SW 1271 (cell line): ENCODE measurements at places on chromosomes 6 and 20.

DNA sequence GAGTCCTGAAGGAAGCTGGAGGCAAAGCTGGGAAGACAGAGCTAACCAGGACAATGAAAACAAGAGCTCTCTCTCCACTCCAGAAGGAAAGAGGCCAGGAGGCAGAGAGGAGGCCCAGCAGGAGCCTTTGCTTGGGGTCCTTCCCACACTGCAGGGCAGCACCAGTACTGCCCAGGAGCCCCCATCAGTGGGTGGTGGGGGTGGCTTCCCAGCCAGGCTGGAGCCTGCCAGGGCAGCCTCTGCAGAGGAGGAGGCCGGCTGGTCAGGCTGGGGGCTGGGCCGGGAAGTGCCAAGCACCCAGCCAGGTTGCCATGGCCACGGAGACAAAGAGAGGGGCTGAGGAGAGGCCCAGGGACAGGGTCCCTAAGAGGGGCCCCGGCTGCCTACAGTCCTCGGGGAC, 33.4 kb downstream of the PREX1 start:
- no peak for DNase-seq

GRCh38 chr6:131062241-131063027, 611 bp downstream of the EPB41L2 start:
- DNase-seq, result no peak

- DNase-seq, result no peak
Observed at GRCh38 chr6:167936051-167936450, 61.4 kb upstream of the KIF25 start.

DNA sequence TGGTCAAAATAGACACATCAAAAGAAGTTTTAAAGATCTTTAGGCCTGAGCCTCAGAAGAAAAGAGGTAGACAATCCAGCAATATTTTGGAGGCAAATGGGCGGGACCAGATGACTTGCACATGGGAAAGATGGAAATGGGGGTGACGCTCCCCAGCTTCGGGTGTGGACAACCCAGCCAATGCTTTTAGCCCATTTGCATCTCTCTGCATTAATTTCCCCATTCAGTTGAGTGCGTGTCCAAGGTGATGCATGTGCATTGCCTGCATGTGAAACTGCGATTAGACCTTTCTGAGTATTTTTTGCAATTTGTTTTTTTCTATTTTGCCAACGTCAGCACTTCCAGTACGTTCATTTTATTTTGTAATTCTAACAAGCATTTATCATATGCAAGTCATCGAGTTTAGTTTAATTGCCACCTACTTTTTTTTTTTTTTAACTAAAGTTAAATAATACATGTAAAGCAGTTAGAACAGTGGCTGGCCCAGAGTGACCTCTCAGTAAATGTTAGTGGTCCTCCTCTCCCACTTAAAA, 24.2 kb downstream of the PDRG1 start:
- DNase-seq, result no peak

- no peak for DNase-seq
Observed at GRCh38 chr6:73537677-73538076, 16.8 kb upstream of the EEF1A1 start.

GRCh38 chr6:16104624-16105433, 24.1 kb upstream of the MYLIP start:
- DNase-seq, result no peak

GRCh38 chr20:38452880-38453624, 17.9 kb upstream of the SNHG17 start:
- no peak for DNase-seq

GRCh38 chr20:21125072-21125848, 622 bp upstream of the KIZ start:
- no peak for DNase-seq

- DNase-seq, result no peak
Observed at GRCh38 chr6:149476789-149477455, 7.9 kb downstream of the ZC3H12D start.

DNA sequence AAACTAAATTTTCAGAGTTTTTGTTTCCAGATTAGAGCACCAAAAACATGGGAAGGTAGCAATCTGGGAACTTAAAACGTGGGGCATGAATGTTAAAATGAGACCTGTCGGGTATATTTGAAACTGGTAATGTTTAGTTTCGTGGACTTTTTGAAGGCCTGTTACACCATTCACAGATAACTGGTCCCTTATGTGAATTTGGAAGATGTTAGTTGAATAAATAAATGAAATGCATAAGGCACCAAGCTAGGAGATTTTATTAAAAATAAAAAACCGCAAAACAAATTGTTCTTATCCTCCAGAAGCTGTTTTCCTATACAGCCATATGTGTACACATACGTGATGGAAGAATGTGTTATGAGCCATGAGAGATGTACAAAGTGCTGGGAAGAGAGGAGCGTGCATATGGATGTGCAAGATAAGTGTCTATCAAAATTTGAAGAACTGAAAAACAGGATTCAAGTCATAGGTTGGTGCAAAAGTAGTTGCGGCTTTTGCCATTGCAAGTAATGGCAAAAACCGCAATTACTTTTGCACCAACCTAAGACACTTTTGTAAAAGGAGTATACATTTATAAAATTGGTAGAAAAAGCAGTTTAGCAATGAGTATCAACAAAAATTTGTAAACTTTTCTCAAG, 700 bp upstream of the MCUR1 start:
- DNase-seq, result no peak

DNA sequence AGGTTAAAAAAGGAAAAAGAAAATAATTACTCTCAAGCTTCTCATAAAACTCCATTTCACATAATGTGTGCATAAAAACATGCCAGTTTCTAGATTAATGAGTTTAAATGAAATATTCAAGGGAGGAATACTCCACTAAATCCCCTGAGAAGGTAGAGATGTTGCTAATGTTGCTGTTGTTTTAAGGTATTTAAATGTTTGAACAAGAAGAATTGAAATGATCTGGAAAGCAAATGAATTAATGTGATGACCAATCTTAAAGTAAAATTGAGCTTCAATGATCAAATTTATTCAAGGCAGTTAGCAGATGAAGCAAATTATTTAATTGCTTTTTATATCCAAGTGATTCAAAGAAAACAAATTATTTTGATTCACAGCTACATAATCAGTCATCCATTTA, 804.4 kb downstream of the EYS start:
- DNase-seq, result no peak

- no peak for DNase-seq
Observed at GRCh38 chr6:31741815-31742214, 2.0 kb downstream of the MSH5 start.

- no peak for DNase-seq
Observed at GRCh38 chr6:29696147-29697125, 15.5 kb upstream of the ZFP57 start.

GRCh38 chr6:131951576-131952230, 531 bp upstream of the CCN2 start:
- no peak for DNase-seq

- DNase-seq, result no peak
Observed at GRCh38 chr6:2562721-2563451, 187.8 kb downstream of the MYLK4 start.

GRCh38 chr20:44494266-44494665, 18.6 kb downstream of the TTPAL start:
- no peak for DNase-seq

DNA sequence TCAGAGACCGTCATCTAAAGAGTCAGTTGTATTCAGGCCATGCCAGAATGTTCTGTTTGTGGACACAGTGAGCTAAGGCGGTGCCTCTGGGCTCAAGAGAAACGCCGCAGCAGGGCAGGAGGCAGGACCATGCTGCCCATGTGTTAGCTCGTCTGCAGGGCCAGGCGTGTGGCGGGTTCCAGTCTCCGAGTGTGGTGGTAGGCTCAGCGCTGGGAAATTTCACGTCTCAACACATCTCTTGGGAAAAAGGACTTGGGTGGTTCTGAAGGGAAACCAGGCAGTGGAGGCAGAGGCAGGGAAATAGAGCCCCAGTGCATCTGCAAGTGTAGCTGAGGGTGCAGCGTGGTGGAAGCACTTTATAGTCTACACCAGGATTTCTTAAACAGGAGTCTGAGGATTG, 56.9 kb upstream of the TAGAP start:
- no peak for DNase-seq

- DNase-seq, result no peak
Observed at GRCh38 chr20:17618673-17619013, 48.8 kb downstream of the DSTN start.

- DNase-seq, result no peak
Observed at GRCh38 chr6:19569563-19569962, 267.6 kb upstream of the ID4 start.

DNA sequence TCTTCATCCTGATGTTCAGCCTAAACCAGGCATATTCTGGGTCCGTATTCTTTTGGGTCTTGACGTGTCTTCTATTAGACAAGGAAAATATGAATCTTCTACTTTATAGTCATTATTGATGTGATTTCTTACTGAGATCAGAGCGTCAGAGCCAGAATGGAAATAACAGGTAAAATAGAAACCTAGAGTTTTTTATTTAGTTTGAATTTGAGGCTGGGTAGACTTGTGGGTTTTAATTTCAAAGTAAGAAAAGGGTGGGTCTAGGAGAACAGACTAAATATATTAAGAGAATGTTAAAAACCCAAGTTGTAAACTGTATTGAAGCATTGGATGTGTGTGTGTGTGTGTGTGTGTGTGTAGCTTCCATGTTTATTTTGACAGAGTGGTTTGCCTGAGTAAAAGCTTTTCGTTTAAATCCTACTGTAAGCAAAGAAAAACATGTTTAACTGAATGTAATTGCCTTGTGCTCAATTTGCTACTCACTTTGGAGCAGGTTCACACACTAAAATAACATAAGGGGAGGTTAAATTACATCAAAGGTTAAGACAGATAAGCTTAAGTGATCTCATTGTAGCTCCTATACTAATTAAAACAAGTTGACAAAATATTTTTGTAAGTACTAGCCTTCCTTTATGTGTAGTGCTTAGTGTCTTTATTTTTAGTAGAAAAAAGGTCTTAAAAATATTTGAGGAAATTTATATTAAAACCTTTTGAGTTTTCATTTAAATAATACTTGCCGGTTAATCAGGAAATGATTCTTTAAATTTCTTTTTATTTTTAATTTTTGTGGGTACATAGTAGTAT, 17.4 kb downstream of the HECA start:
- no peak for DNase-seq
